Eye (tissue), 1 donor: ENCODE measurements at places on chromosomes 16 and 17.
A peak's percentile ranks its signal among the peaks of the same experiment; 100 is the strongest.

DNA sequence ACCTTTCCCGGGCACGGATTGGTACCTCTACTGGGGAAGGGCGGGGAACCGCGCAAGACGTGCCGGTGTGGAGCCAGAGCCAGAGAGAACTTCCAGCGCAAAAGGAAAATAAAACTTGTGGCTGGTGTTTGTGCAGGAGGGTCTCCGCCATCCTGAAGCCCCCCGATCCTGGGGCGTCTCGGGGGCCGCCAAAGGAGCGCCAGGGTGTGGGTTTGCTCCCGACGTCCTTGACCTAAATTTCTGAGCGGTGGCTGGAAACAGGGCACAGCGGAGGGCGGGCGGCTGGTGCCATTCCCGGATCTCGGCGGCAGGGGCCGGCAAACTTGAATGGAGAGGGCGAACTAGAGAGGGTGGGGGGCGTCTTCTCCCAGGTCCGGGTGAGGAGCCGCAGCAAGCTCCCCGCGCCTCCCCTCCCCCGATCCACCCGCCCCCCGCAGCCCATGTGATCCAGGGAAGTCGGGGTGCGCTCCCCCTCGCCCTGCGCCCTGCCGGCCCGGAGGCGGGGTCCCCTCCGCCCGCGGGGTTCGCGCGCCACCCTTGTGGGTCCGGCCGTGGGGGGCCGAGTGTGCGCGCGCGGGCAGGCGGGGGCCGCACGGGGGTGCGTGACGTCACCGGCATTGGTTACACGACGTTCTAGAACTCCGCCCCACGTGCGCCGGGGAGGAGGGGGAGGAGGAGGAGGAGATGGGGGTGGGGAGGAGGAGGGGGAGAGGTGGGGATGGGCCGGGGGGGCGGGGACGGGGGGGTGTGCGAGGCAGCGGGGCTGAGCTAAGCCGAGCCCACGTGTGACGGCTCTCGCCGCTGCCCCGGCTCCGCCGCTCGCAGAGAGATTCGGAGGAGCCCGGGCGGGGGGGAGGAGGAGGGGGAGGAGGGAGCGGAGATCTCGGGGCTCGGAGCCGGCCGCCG lies at the start of gene MSI2:
TSS of gene MSI2 (plus strand) at position 748 of the 906 bp plus-strand sequence. CDS start 220 bp downstream, outside the sequence.
- DNase-seq = peak; percentile 96

- no peak for DNase-seq
These were observed 4.6 kb upstream of the STAT3 start for GRCh38 chr17:42392692-42393415.

DNA sequence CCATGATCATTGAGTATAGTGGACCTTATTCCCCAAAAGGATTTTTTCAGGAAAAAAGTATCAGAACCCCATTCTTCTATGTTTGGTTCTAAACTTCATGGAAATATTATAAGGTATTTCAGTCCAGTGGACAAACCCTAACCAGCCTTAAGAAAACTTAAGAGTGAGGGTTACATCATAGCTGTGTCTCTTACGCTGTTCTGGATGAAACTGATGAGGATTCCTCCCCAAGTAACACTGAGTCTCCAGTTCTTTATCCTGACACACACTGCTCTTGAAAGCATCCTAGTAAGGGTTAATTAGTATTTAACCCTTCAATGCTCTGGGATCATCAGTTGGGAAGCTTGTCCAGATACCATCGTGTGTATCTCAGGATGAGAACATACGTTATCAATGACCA lies 5.0 kb downstream of the LYRM1 start:
- no peak for DNase-seq

- no peak for DNase-seq
These were observed 10.1 kb downstream of the TCF25 start for GRCh38 chr16:89883346-89884040.
